Right renal cortex interstitium (tissue), 3 donors: ENCODE measurements at places on chromosomes 5 and 9. TPM values are rescaled to one million over a fixed set of nuclear protein-coding genes. Genes with fewer than 3 reads are reported as not detected.

DNA sequence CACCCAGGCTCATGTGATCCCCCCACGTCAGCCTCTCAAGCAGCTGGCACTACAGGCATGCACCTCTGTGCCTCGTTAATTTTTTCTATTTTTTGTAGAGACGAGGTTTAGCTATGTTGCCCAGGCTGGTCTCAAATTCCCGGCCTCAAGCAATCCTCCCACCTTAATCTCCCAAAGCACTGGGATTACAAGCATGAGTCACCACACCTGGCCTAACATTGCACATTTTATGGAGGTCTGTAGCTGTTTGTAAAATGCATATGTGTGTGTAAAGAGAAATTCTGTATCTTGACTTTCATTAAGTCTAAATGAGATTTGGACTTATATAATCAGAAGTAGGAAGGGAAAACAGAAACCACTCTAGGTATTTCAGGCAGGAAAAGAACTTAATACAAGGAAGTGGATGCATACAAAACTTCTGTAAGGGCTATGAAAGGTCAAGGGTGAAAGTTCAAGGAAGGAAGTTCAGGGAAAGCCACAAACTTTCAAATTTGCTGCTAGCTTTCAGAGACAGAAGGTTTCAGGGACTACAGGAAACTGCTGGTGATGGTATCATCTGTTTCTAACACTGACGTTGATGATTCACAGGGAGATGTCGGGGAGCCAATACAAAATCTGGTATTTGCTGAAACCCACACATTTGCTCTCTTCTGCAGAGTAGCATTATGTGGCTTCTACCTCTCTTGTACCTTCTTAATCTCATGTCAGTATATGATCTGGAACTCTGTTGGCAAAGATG lies 209.4 kb downstream of the PIK3R1 start:
- DNase-seq = no peak

- no peak for DNase-seq
Measured at GRCh38 chr9:38086496-38086895, 17.5 kb upstream of the SHB start.

GRCh38 chr5:114415760-114416159 lies 53.9 kb downstream of the KCNN2 start:
- no peak for DNase-seq

GRCh38 chr5:146528236-146528635 lies 12.2 kb upstream of the GPR151 start:
- no peak for DNase-seq

DNA sequence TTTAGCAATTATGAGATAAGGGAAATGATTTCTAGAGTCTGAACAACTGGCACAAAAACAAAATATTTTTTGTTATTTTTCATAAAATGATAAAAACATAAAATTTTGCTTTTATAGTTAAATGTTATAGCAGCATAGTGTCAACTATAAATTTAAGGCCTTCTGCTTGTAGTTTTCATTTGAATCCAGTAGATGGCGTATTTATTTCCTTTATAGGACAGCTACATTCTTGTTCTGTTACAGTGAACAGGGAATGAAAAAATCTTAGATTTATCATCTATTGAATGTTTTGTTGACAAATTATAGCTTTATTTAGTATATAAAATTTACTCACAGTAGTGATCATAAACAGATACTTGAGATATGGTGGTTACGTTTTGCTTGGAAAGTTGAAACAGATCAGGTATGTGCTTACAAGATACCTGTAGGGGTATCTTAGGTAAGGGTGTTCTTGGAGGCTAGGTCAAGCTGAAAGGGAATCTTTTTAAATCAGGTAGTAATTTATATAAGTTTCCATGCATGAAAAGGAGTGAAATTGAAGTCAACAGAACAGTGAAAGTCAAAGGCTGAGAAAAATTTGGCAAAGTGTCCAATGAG lies 239.3 kb upstream of the GRIN3A start:
- DNase-seq = peak; percentile 9

GRCh38 chr5:116583862-116584222 lies 9.2 kb upstream of the SEMA6A start:
- DNase-seq = no peak

SLC1A3 gene
- 2.6 TPM for polyA plus RNA-seq
